ENCODE measurements at places on chromosomes 16 and 17.

DNA sequence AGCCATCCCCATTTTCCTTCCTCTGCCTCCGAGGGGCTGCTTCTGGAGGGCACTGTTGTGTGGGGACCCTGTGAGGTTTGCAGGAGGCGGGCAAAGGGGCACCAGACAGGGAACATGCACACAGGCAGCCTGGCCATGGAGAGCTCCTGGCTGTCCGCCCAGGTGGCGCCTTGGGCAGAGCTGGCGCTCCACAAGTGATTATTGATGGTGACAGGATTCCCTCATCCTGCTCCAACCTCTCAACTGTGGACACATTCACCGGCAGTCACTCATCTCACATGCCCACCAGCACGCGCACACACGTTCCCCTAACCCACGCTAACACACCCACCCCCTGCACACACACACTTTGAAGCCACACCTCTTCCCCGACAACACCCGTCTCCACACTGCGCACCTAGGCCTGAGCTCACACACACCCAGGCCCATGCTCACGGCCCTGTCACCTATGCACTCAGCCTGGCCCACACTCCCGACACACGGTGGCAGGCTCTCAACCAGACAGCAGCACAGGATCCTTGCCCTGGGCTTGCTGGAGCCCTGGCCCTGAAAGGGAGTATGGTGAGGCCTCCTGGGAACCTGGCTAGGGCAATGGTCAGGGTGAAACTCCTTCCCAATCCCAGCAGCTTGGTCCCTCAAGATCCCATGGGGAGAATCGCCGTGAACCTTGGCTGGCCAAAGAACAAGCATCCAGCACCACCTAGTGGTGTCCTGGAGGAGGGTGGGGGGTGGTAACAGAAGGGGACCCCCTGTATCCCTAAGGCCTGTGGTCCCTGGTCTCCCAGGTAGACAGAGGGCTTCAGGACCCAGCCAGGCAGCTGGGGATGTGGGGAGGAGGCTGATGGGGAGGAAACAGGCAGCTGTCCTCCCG is 3.6 kb downstream of the PNMT start:
- no peak for DNase-seq

DNA sequence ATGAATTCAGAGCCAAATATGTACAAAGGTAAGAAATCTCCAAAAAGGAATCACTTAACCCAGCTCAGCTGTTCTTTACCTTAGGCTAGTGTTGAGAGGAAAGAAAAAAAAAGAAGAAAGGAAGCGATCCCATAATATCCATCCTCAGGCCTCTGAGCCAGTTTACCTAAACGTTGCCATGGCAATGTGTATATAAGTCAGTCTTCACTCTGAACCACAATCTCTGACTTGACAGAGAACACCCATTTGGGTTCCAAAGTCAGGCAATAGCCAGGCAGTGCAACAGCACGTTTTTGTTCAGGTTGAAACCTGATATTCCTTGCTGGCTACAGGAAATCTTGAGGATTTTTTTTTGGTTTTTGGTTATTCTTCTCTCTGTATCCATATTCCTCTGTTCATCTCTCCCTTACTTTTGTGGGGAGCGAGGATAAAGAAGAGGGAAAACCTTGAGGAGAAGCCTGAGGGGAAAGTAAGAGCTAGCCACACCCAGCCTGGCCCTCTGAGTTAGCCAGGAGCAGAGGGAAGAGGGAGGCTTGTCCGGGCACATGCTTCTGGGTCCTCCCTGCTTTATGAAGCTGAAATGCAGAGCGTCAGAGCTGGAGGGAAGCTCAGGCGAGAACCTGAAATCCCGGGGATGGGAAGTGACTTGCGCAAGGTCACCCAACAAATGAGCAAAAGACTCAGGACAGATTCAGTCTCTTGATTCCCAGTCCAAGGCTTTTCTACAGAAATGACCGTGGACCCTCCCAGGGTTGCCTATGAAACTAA is 152.7 kb downstream of the SOX9 start:
- DNase-seq: no peak

DNA sequence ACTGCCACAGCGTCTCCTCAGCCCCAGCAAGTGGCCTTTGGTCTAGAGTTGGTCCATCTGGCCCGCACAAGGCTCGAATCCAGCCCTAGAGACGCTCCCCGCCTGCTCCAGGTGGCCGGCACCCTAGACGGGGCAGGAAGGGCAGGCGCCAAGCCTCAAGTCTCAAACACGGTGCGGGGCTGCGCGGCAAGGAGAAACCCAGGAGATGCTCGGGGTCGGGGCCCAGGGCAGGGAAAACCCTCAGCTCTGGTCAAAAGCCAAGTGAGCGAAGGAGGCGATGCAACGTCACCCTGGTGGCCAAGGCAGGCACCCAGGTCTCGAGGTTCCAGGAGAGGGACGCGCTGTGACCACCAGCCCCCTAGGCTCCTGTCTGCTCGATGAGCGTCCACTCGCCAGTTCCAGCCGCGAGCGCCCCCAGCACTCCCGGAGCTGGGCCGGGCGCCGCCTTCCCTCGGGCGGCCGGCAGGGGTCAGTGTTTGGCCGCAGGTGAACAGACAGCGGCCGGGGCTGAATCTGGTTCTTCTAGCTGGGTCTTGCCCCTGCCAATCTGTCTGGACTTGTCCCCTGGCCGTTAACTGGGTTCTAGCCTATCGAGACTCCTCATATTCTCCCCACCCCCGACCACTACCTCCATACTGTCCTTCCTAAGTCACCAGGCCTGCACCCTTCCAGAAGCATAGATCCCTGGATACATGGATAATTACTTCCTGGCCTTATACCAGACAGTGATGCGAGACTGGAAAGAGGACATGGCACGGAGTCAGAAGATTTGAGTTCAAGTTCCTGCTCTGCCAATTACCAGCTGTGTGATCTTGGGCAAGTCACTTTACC is 44.0 kb downstream of the PRAC1 start:
- DNase-seq: peak; percentile 42

GRCh38 chr16:27323781-27324561 is 10.2 kb downstream of the IL4R start:
- no peak for DNase-seq

GRCh38 chr16:27268376-27269299 is at the start of gene NSMCE1:
TSS of gene NSMCE1 (minus strand) at chr16:27268772. CDS start at chr16:27257570, 11,202 bp downstream.
- peak; percentile 95 for DNase-seq

DNA sequence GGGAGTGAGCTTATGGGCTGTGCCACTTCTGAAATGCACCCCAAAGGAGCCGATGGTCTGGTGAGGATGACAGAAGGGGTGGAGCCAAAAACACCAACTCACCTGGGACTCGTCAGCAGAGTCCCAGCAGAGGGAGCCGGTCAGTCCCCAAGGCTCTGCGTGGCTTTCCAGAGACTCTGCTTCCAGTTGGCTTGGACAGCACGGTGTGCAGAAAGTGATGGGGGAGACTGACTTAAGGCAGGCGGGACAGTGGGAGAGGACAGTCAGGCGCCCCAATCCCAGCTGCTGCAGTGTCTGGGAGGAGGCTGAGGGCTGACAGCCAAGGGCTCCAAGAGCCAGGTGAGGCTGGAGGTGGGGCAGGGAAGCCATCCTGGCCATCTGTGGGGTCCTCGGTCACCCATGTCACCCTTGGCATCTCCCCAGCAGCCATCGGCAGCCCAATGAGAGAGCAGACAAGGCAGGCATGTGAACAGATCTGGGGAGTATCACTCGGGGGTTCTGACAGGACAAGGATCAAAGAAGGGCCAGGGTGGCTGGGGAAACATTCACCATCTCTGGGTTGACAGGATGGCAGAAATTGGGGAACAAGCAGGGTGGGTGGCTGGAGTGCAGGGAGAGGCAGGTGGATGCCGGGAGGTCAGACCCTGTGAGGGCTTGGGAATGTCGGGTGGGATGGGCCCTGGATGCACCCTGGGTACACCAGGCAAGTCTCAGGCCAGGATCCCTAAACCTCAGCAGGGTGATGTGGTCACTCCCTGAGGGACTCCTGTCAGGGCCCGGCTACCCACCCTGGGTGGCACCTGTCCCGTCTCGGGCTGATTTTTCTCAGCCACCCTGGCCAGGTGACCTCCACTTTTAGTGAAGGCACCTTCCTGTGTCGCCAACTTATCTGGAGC is 8.9 kb upstream of the KRTAP17-1 start:
- DNase-seq: no peak

DNA sequence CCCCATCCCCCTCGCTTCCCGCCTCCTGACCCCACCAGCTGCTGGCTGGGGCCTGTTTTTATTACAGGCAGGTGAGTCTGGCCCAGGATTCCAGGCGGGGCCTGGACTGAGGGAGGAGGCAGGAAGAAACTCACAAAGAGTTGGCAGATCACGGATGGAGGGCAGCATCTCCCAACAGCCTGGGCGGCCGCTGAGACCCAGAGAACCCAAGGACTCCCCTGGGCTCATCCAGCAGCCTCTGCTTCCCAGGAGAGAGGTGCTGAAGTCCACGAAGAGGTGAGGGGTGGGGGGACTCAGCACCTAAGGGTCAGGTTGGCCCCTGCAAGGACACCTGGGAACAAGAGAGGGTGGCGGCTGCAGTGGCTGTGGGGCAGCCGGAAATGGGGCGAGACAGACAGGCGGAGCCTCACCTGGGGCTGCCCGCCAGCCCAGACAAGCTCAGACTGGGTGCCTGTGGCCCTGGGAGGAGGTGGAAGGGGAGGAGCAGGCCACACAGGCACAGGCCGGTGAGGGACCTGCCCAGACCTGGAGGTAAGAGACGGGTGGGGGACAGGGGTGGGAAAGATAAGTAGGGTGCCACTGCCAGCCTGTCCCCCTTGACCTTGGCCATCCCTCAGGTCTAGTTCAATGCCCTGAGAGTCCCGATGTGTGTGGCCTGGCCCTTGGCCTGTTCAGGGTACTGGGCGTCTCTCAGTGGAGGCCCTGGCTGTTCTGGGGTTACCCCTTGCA is 8.7 kb upstream of the ADGRG1 start:
- DNase-seq: no peak

DNA sequence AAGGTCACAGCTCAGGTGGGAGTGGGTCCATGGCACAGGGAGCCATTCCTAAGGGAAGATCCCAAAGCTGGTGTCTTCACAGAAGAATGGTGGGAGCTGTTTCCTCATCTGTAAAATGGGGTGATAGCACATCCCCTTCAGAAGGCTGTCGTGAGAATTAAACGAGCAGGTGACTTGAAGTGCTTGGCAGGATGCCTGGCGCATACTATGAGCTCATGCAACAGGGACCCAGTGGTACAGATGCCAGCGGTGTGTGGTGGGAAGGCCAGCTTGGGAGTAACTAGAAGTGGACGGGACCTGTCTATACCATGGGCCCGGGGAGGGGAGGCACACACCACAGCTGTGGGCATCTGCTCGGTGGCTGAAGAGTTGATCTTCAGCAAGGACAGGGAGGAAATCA is 189.3 kb upstream of the TNRC6C start:
- no peak for DNase-seq

GRCh38 chr17:68910251-68910705 is 44.9 kb downstream of the ABCA8 start:
- DNase-seq: no peak

DNA sequence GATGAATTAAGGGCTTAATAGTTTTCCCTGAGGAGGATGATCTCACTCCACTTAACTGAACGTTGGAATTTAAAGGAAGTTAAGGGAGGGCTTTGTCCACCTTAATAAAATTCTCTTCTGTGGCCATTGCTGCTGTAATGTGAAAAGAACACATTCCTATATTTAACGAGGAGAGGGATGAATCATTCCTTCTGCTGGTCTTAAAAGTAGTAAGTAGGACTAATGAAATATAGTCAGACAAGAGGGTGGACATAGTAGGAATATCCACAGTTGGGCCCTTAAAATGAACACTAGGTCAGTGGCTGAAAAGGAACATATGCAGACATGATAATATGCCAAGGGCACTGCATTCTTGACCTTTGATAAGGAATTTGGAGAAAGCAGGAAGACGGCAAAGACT is 405.6 kb downstream of the PMP22 start:
- no peak for DNase-seq

DNA sequence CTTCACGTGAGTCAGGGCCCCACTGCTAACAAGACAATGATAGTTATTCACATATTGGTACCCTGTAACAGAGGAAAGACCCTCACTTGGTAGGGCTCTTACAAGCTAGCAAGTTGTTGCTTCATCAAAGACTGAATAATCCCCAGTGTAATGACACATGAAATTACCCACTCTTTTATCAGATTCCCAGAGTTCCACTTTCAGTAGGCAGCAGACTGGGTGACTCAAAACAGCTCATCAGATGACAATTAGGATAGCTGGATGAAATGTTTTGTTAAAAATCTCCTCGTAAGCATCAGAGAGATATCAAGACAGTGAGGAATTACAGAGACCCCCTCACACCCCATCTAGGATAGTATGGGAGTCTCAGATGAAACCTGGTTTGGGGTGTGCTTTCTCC is 6.8 kb upstream of the OR1E2 start:
- DNase-seq: no peak

DNA sequence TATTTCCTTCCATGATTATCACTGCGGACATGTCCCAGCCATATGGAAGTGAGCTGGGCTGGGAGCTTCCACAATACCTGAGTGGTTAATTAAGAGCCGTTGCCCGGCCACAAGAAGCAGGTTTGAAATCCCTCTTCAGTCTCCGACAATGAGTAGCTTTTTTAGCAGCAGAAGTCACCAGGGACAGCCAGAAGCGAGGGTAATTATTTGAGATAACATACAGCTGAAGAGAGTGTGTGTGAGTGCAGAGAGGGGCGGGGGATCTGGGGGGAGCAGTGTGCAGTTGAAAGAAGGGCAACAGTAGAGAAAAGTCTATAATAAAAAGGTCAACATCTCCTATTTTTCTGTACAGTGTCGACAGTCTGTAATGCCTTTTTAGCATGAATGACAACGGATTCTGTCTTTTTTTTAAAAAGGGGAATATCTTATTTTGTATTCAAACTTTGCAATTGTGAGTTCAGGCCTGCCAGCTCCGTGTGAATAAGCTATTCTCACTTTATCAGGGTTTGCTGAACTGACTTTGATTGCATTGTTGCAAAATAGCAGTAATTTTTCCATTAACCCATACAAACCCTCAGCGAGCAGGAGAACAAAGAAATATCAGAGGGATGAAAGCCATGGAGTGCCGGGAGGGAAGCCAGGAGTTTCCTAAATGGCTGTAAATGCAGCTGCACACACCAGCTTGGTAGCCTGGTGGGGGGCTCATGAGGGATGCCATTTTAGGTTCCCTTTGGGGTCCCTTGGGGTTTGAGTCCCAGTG is 220.3 kb upstream of the IRX3 start:
- no peak for DNase-seq

Measured in stimulated activated CD8-positive, alpha-beta memory T cell treated with anti-CD3 and anti-CD28 coated beads, Interleukin-15, amount 100 ng/mL, for 1 hour (primary cell).